ENCODE measurements at places on chromosomes 2 and 18.

- no peak for DNase-seq
These were observed 283.1 kb downstream of the SP3 start for GRCh38 chr2:173681881-173682650.

GRCh38 chr18:80035997-80036396, 1.8 kb downstream of the RBFA start:
- DNase-seq: no peak

GRCh38 chr2:225865468-225865867, 466.0 kb downstream of the NYAP2 start:
- DNase-seq: no peak

GRCh38 chr2:239725551-239725890, 299.6 kb downstream of the NDUFA10 start:
- DNase-seq: no peak

- no peak for DNase-seq
These were observed 7.8 kb downstream of the AGAP1 start for GRCh38 chr2:235501673-235502031.

- DNase-seq: no peak
These were observed 54.4 kb downstream of the SLC4A3 start for GRCh38 chr2:219681694-219682300.

GRCh38 chr2:422676-423435, 135.0 kb upstream of the ALKAL2 start:
- no peak for DNase-seq

- DNase-seq: no peak
These were observed 123.1 kb upstream of the ARL4C start for GRCh38 chr2:234620018-234620417.

GRCh38 chr18:61833387-61833786, 59.4 kb downstream of the RNF152 start:
- DNase-seq: peak; percentile 7

DNA sequence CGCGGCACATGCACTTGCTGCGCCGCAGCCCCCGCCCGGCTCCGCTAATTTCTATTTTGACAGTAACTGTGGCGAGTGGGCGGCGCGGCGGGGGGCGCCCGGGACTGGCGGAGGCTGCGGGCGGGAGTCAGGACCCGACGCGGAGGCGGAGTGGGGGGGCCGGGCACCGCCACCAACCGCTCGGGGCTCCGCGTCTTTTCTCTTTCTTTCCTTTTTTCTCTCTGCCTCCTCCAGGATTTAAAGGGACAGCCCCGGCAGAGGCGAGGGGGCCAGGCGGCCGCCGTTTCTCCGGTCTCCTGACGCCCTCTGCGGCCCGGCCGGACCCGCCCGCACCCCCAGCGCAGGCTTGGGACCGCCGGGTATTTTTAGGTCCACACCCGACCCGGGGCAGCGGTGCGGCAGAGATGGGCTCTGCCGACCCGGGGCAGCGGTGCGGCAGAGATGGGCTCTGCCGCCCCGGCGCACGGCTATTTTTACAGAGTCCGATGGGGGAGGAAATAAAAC, 460 bp upstream of the ZBTB7C start:
- no peak for DNase-seq
